ENCODE measurements at places on chromosomes 1 and 21.

DNA sequence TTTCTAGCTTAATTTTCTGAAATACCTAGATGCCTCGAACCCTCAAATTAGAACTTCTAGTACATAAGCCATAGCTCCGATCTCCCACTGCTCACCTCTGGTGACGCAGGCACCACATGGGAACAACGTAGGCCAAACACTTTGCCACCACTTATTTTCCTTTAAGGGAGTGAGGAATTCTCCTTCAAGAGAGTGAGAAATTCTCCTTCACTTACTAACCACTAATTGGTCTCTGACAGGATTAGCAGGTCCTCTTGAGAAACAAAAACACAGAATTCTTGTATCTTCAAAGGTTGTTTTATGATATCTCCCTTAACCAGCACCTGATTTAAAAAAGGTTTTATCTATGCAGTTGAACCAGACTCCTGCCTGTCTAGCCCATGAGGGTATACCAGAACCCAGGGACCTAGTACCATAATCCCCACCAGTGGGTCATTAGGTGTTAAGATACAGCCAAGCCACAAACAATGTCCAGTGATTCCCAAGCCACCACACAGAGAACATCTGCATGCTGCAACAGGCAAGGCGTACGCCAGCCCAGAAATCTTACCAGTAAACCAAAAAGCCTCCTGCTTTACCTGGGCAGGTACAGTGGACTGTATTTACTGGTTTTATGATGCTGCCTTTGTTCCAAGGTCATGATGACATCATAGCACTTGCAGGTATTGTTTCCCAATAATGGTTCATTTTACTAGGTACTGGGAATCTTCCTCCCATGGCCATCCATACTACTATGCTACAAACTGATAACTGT, 20.3 kb upstream of the CXADR start:
- DNase-seq = no peak

GRCh38 chr1:19439464-19440171, 45.7 kb downstream of the CAPZB start:
- DNase-seq = no peak

DNA sequence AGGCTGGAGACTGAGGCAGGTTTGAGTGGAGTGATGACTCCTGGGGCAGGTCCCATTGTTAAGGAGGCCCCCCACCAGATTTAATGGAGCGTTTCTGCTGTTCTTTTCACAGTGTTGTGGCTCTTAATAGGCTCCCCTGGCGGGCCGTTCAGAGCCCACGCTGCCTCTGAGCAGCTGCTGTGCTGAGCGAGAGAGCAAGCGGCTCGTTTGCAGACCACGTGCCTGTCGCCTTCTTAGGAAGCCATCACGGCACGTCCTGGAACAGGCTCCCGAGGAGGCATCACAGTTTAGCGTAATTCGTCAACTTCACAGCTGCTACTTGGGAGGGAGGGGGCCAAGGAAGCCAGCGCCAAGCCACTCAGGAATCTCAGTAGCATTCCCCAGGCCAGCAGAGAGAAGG, 70.5 kb upstream of the CTTNBP2NL start:
- no peak for DNase-seq

- DNase-seq = no peak
Observed at GRCh38 chr1:183284086-183284485, 98.0 kb downstream of the LAMC2 start.

DNA sequence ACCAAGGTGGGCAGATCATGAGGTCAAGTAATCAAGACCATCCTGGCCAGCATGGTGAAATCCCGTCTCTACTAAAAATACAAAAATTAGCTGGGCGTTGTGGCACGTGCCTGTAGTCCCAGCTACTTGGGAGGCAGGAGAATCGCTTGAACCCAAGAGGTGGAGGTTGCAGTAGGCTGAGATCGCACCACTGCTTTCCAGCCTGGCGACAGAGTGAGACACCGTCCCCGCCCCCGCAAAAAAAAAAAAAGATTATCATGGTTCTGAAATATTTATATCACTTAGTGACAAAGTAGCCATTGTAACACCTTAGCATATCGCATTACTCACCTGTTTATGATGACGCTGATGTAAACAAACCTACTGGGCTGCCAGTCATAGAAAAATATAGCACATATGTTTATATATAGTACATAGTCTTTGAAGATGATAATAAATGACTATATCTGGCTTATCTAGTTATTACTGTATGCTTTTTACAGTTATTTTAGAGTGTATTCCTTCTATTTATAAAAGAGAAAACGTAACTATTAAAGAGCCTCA, 160.2 kb downstream of the NCAM2 start:
- DNase-seq = no peak

- no peak for DNase-seq
Observed at GRCh38 chr1:215181518-215181917, 99.0 kb downstream of the KCNK2 start.

DNA sequence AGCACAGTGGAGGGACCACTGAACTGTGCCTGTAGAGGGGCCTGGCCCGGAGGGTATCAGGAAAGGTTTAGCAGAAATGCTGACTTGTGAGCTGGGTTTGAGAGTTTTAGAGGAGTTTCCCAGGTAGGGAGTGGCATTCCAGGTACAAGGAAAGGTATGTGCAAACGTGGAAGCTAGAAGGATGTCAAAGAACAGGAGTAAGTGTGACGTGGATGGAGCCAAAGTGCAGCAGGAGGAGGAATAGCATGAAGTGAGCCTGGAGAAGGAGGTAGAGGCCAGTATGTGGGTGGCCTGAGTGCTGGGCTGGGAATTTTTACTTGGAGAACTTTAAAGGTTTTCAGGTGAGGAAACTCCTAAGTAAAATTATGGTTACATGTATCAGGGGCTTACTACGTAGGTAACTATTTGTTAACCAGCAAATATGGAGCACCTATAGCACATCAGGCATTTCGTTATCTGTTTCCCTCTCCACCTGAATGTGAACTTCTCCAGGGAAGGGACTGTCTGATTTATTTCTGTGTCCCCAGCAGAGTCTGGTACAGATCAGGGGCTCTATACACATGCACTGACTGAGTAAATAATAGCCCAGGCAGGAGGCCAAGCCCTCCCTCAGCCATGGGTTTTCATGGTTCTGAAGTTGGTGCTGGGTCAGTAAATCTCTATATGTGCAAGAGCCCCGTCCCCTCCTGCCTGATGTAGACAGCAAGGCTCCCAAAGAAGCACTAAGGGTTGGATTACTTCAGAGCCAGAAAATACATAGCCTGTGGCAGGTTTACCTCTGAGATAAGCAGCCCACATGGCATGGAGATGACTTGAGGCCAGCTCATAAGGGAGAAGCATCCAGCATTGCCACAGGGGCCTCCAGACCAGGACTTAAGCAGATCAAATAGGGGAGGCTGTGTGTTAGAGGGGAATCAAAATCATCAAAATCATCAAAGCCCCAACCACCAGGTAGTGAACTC, 43.4 kb downstream of the CDCP2 start:
- DNase-seq = no peak

Measured in lower lobe of right lung (tissue), 2 donors.